Endothelial cell of umbilical vein (primary cell): ENCODE measurements at places on chromosomes 16 and 17.

- DNase-seq, result no peak
Observed at GRCh38 chr17:42878924-42879595, 21.5 kb upstream of the G6PC1 start.

- DNase-seq, result no peak
Observed at GRCh38 chr17:73943416-73944110, 259.9 kb upstream of the RPL38 start.

DNA sequence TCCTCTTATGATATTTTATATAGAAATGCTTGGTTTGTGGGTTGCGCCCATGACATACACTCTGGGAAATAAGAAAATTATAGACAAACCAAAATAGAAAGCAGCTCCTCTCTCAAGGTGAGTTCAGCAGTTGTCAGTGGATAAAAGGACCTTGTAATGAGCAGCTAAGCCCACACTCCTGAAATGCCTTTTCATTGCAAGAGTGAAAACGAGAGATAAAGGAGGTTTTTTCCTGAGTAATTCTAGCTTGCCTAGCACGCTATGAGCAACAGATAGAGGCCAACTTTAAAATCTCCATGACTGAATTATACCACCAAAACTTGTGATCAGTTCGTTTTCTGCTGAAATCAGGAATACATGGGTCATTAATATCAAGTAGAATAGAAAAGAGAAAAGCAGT is 261.8 kb upstream of the CACNG5 start:
- DNase-seq, result no peak

DNA sequence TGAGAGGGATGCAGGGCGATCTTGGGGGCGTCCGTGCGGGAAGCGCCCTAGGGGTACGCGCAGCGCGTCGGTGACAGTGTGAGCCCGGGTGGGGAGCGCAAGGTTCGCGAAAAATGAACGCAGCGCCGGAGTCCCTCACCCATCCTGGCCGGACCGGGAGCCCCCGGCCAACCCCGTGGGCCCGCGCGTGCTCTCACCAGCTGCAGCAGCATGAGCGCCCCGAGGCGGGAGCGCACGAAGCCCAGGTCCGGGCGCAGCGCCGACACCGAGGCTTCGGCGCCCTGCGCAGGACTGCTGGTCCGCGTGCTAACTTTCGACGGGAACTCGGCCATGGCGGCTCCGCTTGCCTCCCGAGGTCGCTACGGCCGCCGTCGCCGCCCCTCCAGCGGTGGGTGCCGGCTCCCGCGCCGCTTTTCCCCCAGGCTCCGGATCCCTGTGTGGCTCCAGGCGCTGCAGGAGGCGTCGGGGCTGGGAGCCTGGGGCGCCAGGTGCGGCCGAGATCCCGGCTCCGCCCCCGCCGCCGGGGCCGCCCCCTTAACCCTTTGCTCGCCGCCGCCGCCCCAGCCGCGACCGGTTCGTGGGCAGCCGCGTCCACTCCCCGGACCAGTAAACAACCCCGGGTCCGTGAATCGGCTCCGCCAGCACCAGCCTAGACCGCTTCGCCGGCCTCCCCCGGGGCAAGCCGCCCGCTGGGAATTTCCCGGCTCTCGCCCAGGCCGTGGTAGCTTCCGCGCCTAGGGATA is at the start of gene PLLP:
Gene PLLP (minus strand): TSS at position 464 of the 743 bp plus-strand sequence. CDS start 132 bp downstream, at position 332.
- peak; percentile 38 for DNase-seq

DNA sequence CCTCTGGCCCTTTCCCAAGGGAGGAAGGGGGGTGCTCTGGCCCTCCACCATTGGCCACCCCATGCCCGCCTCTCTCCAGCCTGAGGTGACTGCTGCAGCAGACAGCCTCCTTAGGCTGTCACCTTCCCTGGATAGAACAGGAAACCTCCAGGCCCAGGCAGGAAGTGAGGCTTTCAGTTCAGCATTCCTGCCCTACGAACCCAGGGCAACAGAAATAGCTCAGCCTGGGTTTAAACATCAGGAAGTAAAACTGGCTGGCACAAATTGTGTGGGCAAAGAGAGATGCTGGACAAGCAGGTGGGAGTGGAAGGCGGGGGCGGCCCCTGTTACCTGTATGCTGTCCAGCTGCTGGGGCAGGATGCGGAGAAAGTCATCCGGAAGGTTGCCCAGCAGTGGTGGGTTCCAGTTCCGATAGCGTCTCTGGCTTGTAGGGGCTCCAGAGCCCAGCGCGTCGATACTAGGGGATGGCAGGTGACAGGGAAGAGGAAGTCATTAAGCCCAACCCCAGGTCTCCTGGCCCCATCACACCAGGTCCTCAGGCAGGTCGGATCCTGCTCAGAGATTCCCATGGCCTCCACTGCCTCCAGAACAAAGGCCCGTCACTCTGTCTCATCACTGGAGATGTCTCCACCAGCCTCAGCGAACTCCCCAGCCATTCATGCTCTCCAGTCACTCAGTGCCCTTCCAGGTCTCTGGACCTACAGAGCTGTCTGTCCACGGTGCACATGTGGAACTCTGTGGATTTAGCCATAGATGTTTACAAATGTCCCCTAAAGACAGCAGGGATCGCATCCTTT is 23.6 kb upstream of the MRPS23 start:
- DNase-seq, result peak; percentile 42

DNA sequence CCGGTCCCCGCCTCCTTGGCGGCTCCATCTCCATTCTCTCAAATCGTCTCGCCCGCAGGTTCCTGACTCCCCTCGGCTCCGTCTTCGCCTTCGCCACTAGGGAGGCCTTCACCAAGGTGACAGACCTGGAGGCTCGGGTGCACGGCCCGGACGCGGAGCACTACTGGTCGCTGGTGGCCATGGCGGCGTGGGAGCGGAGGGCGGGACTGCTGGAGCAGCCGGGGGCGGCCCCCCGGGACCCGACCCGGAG is 862 bp downstream of the GLTPD2 start:
- DNase-seq, result no peak

- DNase-seq, result peak; percentile 51
Observed at GRCh38 chr17:13030459-13031300, 12.9 kb upstream of the ELAC2 start.

DNA sequence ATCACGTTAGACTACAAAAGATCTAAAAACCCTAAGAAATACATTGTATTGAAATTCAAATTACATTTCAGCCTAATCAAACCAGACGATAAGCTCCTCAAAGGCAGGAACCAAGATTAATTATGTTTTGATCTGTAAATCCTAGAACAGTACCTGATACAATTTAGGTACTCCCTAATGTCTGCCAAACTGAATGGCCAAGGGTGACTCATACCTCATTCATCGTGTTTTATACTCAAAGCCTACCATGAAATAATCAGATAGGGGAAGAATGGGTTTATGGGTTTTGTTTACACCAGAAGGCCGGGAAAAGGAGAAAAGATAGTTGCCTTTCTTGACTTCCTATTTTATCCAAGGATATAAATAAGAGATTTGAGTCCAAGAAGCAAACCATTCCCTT is 19.3 kb downstream of the MMD start:
- DNase-seq, result no peak

- no peak for DNase-seq
Observed at GRCh38 chr17:67055041-67055443, 10.7 kb downstream of the CACNG1 start.

- DNase-seq, result no peak
Observed at GRCh38 chr17:45063198-45063597, 2.1 kb downstream of the NMT1 start.

DNA sequence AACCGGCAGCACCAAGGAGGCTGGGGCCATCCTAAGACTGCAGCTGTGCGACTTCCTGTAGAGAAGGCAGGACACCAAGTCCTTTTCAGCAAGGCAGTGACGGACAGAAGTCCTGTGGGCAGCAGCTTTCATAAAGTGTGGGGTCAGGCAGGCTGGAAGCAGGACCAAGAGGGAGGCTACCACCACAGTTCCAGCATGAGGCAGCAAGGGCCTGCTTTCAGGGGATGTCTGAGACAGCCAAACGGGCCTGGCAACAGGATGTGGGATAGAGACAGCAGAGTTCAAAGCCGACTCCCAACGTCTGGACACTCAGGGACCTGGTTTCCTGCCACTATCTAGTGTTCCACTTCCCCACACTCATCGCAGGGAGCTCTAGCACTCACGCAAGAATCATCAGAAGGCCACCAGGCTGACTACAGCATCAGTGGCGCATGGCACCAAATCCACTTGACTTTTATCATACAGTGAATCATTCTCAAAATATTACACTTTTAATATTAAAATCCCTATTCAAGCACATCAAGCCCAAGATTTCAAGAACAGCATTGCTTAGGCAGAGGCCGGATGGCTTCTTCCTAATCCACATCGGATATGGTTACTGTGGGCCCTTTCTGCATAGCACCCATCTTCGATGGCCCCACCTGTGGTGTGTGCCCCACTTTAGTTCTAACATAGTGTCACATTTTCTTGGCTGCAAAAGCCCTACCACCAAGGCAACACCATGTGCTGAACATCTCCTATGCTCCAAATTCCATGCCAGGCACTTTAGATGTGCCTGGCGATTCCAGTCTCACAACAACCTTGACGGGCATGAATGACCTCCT is 5.2 kb downstream of the USP7 start:
- DNase-seq, result peak; percentile 54

- no peak for DNase-seq
Observed at GRCh38 chr16:83958846-83959565, 6.0 kb downstream of the OSGIN1 start.

DNA sequence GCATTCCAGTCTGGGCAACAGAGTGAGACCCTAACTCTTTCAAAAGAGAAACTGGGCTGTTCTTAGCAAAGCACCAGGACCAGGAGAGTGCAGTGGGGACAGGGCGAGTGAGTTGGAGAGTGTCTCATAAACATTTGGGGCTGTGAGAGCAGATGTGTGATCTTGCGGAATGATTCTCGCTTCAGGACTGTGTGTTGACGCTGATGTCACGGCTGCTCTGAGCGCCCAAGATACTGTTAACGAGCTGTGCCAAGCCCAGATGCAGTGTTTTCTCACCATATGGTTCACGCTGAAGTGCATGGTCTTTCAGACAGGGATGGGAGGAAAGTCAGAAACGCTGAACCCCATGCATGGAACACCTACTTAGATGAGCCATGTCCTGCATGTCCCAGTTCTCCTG is 438.2 kb downstream of the HS3ST4 start:
- no peak for DNase-seq

GRCh38 chr16:55447231-55447630 is 31.8 kb upstream of the MMP2 start:
- DNase-seq, result no peak

DNA sequence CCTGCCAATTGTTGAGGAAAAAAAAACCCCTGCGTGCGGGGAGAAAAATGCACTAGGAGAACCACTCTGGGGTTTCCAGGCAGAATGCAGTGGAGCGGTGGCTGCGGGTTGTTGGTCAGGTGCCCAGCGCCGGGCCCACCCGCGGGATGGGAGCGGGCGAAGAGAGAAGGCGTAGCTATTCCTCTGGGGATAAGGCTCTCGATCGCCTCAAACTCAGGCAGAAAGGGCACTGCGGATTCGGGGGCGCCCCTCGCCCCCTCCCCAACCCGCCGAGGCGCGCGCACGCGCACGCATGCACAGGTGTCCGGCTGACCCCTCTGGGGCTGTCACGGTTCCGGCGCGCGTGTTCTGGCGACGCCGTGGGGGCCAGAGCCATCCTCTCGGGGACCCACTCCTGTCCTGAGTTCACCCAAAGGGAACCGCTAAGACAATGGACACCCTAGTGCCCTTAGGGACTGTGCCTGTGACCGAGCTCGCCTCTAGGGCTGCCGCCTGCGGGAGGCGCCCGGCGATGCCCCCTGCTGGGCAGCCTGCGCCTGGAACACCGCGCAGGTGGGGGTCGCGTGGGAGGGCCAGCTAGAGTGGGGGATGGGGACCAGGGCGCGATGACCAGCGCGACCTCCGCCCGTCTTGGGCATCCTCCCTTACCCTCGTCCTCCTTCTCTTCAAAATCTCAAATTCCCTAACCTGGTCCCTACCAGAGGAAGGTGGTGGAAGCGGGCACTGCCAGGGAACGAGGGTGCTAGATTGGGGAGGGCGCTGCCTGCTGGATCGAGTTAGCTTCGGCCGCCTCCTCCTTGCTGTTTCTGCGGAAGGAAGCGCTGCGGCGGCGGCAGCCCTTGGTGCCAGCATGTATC is 14.4 kb upstream of the CBX8 start:
- peak; percentile 33 for DNase-seq

GRCh38 chr16:75264457-75264998 is 13.1 kb upstream of the BCAR1 start:
- peak; percentile 70 for DNase-seq

GRCh38 chr17:61383689-61384201 is 15.9 kb upstream of the TBX2 start:
- no peak for DNase-seq

DNA sequence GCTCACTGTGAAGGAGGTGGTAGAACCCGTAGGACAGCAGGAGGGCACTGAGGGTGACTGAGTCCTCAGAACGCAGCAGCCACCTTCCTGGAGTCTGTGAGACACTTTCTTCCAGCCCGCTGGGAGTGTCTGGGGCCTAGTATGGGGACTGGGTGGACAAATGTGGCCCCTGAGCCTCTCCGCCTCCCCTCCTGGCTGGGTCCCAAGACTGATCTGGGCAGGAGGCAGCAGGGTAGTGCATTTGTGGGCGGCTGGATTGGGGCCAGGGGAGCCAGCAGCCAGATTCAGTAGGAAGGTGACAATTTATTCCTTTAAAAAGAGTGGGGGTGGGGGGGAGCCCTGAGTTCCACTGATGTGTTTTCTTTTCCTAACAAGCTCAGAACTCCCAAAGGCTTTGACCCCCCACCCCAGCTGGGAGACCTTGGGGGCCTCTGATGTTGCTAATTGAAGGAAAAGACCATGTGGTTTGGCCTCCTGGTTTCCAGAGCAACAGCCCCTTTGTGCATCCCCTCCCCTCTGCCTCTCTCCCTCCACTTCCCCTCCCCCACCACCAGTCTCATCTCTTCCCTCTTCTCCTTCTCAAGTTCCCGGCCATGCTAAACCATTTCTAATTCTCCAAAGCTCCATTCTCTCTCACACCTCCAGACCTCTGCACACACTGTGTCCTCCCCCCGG is 4.4 kb downstream of the CLEC19A start:
- DNase-seq, result no peak

- no peak for DNase-seq
Observed at GRCh38 chr16:48608452-48608851, 1.5 kb downstream of the N4BP1 start.

DNA sequence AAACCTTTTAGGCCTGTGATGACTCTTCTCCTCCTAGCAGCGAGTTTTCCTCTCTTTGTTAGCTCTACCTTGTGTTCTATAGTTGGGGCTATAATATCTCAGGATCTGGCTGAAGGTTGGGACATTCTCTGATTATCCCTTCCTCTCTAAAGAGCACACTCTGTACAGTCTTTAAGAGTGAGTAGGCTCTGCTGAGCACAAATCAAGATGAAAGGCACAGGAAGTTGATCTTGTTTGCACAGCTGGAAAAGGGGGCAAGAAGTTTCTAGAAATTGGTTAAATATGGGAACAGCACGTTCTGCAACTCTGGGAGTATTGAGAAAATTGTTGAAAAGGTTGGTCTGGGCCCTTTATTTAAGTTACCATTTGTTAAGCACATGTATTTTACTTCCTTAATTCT is 240.9 kb downstream of the CDH11 start:
- no peak for DNase-seq

DNA sequence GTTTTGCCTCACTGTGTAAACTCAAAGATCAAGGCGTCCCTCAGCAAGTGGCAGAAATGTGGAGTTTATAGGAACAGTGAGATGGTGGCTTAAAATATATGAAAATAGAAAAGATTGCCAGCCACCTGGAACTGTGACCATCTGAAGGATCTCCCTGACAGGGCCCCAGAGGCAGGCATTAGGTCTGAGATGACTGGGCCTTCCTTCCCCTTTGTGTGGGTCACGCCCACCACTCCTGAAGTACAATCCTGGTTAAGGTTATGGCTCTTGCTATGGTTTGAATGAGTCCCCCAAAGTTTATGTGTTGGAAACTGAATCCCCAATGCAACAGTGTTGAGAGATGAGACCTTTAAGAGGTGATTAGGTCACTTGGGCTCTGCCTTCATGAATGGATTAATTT is 6.4 kb downstream of the ST6GALNAC2 start:
- no peak for DNase-seq
